Suppressor macrophage treated with lipopolysaccharide for 1 hour (primary cell): ENCODE measurements at places on chromosomes 6 and 20.
A peak's percentile ranks its signal among the peaks of the same experiment; 100 is the strongest.

DNA sequence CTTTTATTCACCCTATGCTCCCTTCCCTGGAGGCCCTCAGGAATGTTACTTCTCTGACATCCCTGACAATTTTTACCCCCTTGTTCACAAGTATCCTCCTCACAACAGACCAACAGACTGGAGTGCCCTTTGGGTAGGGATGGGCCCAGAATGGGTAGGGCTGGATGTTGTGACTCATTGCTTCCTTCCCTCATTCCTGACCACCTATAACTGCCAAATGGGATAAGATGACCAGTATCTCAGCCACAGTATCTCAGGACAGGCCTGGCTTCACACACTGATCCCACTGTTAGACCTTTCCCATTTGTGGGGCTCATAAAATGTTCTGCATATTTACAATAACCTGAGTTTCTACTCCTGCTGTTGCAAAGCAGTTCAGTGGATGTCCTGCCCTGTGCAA is 223.0 kb upstream of the LRFN2 start:
- no peak for DNase-seq

DNA sequence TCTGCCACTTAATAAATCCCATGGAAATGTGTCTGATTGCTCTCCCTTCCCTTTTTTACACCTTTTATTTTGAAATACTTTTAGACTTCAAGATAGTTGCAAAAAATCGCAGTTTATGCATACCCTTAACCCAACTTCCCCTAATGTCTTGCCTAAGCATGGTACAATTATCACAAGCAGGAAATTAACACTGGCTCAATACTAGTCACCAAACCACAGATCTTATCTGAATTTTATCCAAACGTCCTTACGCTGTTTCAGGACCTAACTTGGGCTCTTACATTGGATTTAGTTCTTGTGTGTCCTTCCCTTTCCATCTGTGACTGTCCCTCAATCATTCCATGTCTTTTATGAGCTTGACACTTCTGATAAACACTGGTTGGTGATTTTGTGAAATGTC is 146.3 kb downstream of the ZNF217 start:
- DNase-seq: no peak

GRCh38 chr6:107305391-107305790 is 154.0 kb downstream of the PDSS2 start:
- DNase-seq: no peak

DNA sequence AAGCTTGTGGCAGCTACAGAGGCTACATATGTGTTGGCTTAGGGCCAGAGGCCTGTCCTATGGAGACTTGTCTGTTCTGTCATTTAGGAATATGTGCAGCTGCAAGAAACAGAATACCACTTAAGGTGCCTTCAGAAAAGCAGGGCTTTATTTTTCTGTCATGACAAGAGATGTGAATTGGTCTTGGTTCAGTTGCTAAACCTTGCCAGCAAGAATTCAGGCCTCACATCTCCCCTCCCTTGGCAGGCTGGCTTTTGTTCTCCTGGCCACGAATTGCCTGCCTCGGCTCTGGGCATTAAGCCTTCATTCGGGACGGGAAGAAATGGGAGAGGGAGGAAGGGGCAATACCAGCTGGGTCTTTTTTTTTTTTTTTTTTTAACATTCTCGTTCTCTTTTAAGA is 82.4 kb upstream of the TGM3 start:
- no peak for DNase-seq

DNA sequence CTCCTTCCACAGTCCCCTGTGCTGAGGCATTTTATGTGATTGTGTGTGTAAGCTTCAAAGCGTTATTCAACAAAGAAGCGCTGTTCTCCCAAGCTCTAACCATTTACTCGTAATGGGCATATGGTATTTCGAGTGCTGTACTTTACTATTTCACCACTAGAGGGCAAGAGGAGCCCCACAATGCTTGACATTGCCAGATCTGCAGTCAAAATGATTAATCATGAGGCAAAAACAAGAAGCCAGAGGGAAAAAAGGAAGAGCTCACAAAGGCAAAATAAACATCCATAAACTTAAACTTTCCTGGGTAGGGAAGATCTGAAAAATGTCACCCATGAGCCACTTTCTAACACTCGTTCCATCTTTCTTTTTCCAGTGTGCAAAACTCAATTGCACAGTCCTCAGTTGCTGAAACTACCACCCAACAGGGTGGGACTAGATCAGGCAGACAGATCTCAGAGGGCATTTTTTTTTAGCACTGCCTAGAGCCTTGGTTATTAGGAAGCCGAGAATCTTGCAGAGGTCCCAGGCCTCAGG is 215.0 kb upstream of the PLCB4 start:
- DNase-seq: peak; percentile 79

- no peak for DNase-seq
Measured at GRCh38 chr6:66065313-66065712, 358.3 kb upstream of the EYS start.

DNA sequence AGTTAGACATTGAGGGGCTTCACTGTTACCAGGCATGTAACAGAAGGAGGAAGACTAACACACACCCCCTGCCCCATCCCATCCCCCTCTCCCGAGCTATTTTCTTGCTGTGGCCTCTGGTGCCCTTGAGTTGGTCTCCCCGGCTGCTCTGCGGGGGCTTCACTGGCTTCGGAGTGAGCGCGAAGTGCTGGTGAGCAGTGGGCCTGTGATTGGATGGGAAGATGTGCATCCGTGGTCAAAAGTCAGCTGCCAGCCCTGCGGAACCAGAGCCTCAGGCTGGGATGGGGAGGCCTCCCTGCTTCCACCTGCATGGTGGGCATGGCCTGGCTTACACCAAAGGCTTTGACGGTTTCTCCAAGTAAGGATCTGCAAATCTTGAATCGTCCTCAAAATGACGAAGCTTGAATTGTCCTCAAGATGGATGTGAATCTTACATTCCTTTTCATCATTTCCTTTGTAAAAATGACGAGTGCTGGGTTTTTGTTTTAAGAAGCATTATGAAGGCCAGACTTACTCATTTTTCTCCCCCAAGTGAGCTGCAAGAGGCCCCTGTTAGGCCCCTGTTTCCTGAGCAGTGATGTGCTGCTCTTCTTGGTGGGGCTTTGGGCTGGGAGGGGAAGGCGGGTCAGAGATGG is 23.7 kb downstream of the SPATA2 start:
- no peak for DNase-seq

- DNase-seq: no peak
Measured at GRCh38 chr6:148967011-148967520, 220.2 kb downstream of the UST start.

GRCh38 chr20:33781945-33782344 is 29.2 kb upstream of the CHMP4B start:
- DNase-seq: no peak

DNA sequence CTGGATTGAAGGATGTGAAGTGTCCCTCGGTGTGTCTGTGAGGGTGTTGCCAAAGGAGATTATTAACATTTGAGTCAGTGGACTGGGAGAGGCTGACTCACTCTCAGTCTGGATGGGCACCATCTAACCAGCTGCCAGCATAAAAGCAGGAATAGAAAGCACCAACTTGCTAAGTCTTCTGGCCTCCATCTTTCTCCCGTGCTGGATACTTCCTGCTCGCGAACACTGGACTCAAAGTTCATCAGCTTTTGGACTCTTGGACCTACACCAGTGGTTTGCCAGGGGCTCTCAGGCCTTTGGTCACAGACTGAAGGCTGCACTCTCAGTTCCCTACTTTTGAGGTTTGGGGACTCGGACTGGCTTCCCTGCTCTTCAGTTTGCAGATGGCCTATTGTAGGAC is 220.3 kb upstream of the LRFN2 start:
- peak; percentile 47 for DNase-seq

DNA sequence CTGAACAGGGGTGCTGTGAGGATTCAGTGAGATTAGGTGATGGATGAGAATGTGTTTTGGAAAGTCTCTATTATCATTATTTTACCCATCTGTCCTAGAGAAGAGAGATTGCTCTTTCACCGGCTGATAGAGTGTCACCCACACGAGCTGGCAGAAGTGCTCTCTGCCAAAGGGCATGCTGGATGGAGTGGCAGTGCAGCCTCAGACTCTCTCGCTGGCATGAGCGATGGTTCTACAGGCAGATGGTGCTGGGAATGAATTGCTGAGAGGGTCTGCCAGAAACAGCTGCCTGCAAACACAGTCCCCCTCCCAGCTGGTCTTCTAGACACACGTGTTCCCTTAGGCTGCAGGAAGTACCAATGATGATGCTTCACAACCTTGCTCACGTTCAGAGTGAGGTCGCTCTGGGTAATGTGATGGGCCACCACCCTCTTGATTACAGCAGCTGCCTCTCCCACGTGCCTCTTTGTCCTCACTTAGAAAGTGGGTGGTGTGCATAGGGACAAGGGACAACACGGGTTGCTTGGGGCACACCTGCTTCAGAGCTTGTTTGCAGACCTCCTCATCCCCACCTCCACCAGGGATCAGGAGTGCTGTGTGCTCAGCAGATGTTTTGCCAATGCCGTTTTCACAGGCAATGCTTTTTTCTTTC is 84.7 kb downstream of the FOXA2 start:
- DNase-seq: no peak

GRCh38 chr20:445514-446336 is 16.6 kb downstream of the TBC1D20 start:
- DNase-seq: no peak

DNA sequence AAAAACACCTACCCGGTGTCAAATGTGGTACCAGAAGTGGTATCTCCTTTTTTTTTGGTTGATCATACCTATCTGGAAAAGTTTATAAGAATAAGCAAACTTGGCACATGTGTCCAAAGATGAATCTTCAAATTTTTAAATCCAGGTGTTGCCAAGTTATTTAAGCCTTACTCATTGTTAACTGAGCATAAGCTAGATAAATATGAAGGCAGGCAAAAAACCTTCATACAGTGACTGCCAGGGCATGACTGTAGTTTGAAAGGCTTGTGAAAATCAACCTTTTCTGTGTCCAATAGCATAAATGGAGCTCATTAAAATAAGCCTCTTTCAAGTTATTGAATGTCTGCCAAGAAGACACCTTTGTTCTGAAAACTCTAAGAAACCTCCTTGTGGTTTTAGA is 699.2 kb downstream of the DOK5 start:
- DNase-seq: no peak

DNA sequence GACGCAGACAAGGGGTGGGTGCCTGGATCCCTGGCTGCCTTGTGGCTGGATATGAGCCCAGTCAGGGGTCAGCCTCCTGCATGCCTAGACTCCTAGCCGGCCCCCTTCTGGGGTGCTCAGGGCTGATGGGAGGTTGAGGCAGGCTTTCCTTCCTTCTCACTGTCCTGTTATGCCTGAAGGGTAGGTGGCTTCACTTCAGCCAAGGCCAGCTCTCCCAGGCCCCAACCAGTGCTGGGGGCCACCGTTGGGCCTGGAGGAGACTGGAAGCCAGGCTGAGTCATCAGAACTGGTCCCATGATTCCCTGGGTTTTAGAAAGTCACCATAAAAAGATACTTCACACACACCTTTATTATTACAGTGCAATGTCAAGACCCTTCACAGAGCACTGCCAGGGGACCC is 2.9 kb upstream of the POU5F1 start:
- DNase-seq: no peak

DNA sequence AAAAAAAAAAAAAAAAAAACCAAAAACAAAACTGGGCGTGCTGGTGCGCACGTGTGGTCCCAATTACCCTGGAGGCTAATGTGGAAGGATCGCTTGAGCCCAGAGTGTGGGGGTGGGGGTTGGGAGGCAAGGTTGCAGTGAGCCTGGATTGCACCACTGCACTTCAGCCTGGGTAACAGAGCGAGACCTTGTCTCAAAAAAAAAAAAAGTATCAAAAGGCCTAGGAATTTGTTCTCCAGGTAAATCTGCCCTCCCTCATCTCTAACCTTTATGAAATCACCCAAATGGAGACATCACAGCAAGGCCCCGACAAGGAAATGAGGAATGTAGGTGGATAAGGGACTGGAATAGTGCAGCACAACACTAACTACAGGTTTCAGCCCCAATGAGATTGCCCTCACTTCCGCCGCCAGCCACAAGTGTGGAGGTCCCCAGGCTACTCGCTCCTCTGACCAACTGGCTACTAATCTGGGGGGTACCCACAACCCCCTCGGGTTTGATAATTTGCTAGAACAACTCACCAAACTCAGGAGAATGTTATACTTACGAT is 36.8 kb upstream of the DDR1 start:
- DNase-seq: no peak

- no peak for DNase-seq
Measured at GRCh38 chr6:133606852-133607251, 282.1 kb upstream of the TCF21 start.

DNA sequence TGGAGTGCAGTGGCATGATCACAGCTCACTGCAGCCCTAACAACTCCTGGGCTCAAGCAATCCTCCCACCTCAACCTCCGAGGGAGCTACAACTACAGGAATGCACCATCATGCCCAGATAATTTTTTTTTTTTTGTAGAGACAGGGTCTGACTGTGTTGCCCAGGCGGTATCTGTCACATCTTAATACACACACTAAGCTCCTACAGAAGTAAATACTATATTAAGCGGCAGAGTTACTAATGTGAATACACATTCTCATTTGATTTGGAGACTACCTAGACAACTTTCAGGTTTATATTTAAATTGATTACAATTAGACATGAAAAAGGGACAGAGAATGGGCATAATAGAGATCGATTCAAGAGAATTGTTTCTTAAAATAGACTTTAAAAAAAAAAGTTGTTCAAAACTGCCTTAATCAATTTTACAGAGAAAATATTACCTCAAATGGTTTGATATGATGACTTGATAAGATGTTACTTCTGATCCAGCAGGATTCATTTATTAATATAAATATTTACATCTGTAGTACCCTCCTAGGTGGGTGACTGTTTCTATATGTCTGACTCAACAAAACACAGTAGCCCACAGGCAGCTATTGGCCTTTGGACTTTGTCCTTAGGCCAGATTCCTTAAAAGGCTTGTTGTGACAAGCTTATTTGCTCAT is 7.1 kb upstream of the LOC128125822 start:
- DNase-seq: no peak

- no peak for DNase-seq
Measured at GRCh38 chr6:29661071-29661470, 4.2 kb downstream of the MOG start.

GRCh38 chr6:167152862-167153261 is 4.9 kb downstream of the GPR31 start:
- peak; percentile 29 for DNase-seq

- no peak for DNase-seq
Measured at GRCh38 chr6:11592294-11592906, 54.9 kb downstream of the TMEM170B start.

- DNase-seq: no peak
Measured at GRCh38 chr20:64133951-64134407, 26.6 kb upstream of the NPBWR2 start.

- DNase-seq: no peak
Measured at GRCh38 chr6:98828941-98829411, 5.4 kb upstream of the POU3F2 start.

DNA sequence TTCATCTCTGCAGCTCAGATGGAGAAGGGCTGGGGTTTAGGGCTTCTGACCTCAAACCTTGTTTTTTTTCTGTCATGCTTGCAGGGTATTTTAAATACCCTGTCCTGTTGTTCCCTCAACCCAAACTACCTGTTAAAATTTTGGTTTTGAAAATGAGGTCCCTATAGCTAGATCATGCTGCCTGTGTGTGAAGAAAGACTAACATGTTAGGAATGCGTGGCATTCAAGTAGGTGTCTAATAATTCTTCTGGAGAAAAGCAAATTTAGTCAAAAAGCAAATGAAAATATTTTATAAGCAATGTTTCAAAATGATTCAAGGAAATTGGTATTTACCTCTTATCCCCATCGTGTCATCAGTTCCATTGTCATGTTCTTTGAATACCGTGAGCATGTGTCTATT is 77.2 kb upstream of the C20orf144 start:
- DNase-seq: no peak
